ENCODE measurements at places on chromosomes 1 and 21. TPM values are rescaled to one million over a fixed set of nuclear protein-coding genes. Genes with fewer than 3 reads are reported as not detected.

GRCh38 chr1:1776672-1777582 is 1.3 kb downstream of the NADK start:
- DNase-seq: no peak
- H3K4me3 ChIP-seq: peak overlapping the region; percentile 88
- H3K4me1 ChIP-seq: peaks cover 62% of the 10 kb centered on the region
- H3K36me3 ChIP-seq: peaks cover 3% of the 10 kb centered on the region
- H3K27ac ChIP-seq: peak overlapping the region; percentile 76

LHX4 gene
- not detected for total RNA-seq

KIAA1614 gene
- 0.33 TPM for total RNA-seq

S100B gene
- 73.5 TPM for total RNA-seq

DNA sequence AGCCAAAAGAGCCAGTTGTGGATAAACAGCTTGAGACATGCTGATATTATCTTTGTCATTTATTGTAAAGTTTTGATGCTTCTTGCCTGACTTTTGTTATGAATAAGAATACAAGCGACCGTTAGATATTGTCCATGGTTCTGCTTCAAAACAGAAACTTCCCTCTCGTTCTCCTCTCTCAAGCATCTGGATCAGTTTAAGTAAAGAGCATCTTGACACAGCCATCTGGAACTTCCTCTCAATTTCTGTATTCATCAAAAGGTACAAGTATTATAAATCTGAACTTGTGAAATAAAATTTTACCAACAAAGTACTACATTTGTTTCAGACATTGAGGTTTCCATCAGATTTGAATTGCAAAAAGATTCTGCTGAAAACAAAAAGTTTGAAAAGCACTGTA is 36.4 kb upstream of the CLDN14 start:
- peaks cover 29% of the 10 kb centered on the region for H3K4me1 ChIP-seq
- no peak overlapping the region for H3K4me3 ChIP-seq
- H3K27ac ChIP-seq: no peak overlapping the region
- H3K36me3 ChIP-seq: peaks cover 14% of the 10 kb centered on the region
- peaks cover 9% of the 10 kb centered on the region for H3K27me3 ChIP-seq

GRCh38 chr1:34532113-34532512 is 222.7 kb upstream of the GJB5 start:
- no peak overlapping the region for H3K27ac ChIP-seq
- H3K4me1 ChIP-seq: no peaks in the 10 kb centered on the region
- H3K36me3 ChIP-seq: no peaks in the 10 kb centered on the region
- no peak overlapping the region for H3K4me3 ChIP-seq

ATP6V0B gene
- total RNA-seq: 59.6 TPM

- no peak overlapping the region for H3K27ac ChIP-seq
- no peak overlapping the region for H3K4me3 ChIP-seq
- peaks cover 20% of the 10 kb centered on the region for H3K4me1 ChIP-seq
- peaks cover 15% of the 10 kb centered on the region for H3K36me3 ChIP-seq
Observed at GRCh38 chr21:29194847-29195246, 64.4 kb downstream of the MAP3K7CL start.

DNA sequence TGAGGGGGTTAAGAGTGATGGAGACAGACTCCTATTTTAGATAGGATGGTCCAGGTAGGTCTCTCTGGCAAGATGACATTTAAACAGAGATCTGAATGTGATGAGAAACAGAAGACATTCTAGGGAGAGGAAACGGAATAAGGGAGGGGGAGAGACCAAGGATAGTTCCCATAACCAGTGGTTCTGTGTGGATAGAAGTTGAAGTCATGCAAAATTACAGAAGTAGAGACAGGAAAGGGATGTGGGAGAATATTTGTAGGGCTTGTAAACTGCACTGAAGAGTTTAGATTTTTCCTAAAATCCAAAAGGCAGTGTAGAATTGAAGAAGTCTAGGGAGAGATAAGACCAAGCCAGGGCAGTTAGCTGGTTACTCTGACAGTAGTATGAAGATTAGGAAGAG is 200.6 kb downstream of the GRIK1 start:
- no peak overlapping the region for H3K4me3 ChIP-seq
- H3K27ac ChIP-seq: no peak overlapping the region
- DNase-seq: no peak
- peaks cover 5% of the 10 kb centered on the region for H3K27me3 ChIP-seq

All from naive thymus-derived CD8-positive, alpha-beta T cell (primary cell).